ENCODE measurements at places on chromosomes 16 and 17.

- no peak for DNase-seq
Measured at GRCh38 chr17:17626151-17626805, 34.8 kb upstream of the PEMT start.

DNA sequence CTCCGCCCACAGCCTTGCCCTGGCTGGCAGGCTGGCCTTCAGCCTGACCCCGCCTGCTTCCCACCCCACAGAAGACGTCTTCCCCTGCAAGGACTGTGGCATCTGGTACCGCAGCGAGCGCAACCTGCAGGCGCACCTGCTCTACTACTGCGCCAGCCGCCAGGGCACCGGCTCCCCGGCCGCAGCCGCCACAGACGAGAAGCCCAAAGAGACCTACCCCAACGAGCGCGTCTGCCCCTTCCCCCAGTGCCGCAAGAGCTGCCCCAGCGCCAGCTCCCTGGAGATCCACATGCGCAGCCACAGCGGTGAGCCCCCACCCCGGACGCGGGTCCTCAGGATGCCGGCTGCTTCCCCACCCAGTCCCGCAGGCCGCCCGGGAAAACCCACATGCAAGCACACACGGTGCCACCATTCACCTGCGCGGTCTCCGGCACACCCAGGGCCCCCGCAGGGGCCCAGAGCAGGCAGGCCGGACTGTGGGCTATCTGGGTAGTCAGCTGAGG lies 38.2 kb upstream of the ZC3H18 start:
- no peak for DNase-seq

GRCh38 chr17:28992625-28993600 lies 12.9 kb downstream of the SEZ6 start:
- DNase-seq, result no peak

DNA sequence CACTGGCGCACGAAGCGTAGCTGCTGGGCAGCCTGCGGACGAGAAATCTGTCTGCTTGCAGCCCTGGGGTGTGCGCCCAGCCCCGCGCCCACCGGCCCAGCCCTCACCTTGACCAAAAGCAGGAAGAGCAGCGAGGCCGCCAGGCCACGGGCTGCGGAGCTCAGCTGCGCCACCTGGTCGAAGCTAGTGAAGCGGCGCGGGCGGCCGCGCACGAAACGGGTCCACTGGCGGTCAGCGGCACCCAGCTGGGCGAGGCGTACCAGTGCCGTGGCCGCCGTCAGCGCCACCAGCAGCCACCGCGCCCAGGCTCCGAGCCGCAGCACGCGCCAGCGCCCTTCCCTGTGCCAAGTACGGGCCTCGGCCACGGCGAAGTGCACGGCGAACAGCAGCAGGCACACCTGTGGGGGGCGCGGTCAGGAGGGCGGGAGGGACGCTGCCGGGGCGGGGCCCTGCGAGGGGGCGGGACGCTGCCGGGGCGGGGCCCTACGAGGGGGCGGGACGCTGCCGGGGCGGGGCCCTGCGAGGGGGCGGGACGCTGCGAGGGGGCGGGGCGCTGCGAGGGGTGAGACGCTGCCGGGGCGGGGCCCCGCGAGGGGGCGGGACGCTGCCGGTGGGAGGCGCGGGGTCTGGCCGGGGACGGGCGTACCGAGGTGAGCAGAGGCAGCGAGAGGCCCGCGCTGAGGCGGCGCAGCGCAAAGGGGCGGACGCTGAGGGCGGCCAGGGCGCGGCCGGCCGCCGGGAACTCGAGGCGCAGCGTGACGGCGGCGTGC lies 43.2 kb downstream of the TSC2 start:
- DNase-seq, result no peak

GRCh38 chr17:48213797-48214196 lies 106.2 kb downstream of the SNX11 start:
- DNase-seq, result no peak
